ENCODE measurements at places on chromosomes 2 and 18.

- DNase-seq, result no peak
Measured at GRCh38 chr2:54634564-54635511, 88.6 kb upstream of the EML6 start.

- DNase-seq, result no peak
Measured at GRCh38 chr2:9163306-9164111, 43.1 kb upstream of the ASAP2 start.

GRCh38 chr2:34188464-34189303 lies 589.6 kb upstream of the FAM98A start:
- DNase-seq, result no peak

DNA sequence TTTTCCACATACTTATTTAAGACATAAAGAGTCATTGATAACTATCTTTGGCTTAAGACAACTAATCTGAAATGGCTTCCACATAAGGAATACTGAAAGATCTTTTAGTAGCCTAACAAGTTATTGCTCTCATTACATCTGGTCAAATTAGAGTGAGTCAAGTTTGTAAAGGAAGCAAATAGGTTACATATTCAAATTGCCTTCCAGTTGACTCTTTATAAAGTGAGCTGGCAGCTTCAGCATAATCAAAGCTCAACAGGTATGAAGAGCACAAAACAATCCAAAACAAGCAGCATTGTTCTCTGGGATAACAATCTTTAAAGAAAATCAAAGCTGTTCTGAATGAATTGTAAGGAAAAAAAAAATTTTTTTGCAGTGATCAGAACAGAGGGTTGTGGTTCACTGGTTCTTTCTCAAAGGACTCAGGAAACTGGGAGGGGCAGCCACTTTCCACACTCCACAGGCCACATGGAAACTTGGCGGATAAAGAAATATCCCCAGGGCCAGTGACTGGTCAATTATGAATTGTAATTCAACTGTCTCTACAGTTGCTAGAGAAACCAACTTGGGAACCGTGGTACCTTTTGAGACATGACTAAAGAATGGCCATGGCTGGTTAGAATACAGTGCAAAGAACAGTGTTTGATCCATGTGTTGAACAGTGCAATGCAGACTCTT lies 369.3 kb upstream of the KCNH7 start:
- no peak for DNase-seq

DNA sequence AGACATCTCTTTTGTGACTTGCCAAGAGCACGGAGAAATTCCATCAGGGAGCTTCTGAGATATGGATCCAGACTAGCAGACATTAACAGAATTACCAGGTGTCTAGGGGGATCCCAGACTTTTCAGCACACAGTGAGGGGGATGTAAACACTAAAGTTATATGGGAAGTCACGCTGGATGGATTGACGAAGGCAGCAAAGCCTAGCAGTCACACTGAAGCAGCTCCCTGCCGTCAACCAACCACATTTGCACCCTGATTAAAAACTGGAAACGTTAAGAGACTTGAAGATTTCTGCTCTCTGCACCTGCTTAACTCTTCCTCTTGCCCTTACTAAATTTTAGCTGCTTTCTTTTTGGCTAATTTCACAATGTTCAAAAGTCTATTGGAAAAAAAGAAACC lies 62.5 kb upstream of the BCL2L11 start:
- DNase-seq, result no peak

DNA sequence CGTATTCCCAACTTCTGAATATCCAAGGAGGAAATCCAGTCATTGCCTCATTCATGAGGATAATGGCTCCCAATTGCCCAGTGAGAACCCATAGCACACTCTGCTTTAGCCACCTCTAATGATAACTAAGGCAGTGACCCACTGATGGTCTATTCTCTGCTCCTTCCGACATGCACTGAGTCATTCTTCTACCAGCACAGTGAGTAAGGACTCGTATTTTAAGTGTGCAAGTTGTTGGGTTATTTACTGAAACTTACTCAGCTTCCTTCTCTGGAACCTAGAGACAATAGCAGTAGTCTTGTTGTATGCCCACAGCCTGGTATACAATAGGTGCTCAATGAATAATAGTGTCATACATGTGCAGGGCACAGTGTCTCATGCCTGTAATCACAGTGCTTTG lies 81.1 kb upstream of the ZNF397 start:
- DNase-seq, result no peak

DNA sequence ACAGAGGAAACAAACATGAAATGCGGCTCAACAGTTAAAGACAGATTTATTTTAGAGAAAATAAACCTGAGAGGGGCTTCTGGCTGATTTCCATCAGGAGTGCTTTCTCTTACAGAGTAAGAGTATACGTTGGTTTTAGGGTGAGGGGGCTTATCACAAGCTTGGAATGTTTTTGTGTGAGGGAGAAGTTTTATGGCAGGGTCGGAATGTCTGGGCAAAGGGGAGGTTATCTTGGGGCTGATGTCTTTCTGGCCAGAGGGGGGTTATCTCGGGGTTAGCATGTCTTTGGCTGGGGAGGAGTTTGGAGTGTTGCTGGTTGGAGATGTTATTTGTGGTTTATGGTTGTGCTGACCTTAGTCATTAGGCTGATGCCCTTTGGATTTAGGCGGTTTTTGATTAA lies 22.1 kb downstream of the PTRHD1 start:
- DNase-seq, result no peak

- no peak for DNase-seq
Measured at GRCh38 chr2:108823286-108823685, 36.7 kb downstream of the CCDC138 start.
